Cerebellar nuclear complex (tissue), 1 donor: ENCODE measurements at places on chromosomes 3 and 15.

- DNase-seq: no peak
Observed at GRCh38 chr3:194808640-194809097, 123.0 kb downstream of the FAM43A start.

DNA sequence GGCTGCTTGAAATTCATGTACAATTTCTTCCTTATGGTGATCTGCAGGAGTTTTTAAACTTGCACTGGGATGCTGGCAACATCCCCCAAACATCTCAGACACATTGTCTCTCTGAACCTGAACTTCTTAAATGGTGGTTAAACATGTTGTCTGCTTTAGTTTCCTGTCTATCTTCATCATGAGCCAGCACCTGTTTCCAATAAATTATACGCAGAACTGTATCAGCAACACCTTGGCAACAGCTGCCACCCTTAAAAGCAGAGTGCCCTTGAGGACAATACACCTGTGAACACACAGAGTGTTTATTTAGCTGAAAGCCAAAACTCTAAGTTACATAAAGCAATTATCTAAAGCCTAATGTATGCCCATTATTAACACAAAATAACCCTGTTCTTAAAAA, 242.9 kb downstream of the WNT5A start:
- no peak for DNase-seq

DNA sequence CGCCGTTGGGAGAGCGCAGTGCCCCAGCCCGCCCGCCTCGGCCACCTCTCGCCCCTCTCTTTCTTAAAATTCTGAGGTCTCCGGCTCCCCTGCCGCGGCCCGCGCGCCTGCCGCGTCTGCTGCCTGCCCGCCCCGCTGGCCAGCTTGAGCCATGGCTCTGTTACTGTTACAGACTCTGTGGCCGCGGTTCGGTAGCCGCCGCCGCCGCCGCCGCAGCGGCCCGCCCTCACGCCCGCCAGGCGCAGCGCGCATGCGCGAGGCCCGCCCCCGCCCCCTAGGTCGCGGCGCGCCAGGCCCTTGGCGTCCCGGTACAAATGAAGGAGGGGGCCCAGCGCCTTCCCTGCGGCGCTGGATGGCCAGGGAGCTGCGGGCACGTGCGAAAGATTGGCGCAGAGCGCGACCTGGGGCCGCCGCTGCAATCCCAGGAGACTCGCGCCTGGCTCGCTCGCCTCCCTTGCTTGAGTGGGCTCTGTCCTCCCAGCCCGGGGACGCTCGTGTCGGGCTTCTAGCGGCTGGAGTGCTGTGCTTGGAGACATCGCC, at the start of gene ONECUT1:
Gene ONECUT1, minus strand, starts transcription at position 168 of the 540 bp plus-strand sequence. CDS start 452 bp downstream, outside the sequence.
- DNase-seq: no peak

DNA sequence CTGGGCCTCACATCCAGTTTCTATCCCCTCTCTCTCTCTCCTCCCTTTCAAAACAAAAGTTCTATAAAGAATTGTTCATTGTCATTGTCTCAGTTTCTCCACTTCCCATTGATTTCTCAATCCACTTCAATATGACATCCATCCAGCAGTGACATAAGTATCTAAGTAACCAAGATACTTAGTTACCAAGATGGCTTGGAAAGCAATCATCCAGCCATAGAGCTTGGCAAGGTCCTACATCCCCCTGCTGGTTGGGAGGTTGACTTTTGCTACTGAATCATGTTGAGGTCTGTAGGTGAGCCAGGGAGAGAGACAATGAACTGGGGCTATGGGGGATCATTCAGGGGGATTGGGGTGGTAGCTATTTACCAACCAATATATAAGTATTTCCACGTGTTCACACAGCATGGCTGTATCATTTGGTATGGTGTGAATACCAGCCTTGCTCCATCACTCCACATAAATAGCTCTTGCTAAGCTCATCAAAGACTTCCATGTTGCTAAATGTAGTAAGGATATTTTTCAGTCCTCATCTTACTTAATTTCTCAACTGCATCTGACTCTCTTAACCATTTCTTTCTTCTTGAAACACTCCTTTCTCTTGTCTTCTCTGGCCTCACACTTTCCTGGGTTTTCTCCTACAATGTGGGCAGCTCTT, 58.8 kb upstream of the NTRK3 start:
- DNase-seq: no peak

- no peak for DNase-seq
Observed at GRCh38 chr15:87954793-87955192, 301.7 kb downstream of the NTRK3 start.

GRCh38 chr3:25532431-25533162, 104.5 kb downstream of the RARB start:
- DNase-seq: no peak

GRCh38 chr3:194657439-194657838, 14.6 kb downstream of the LSG1 start:
- no peak for DNase-seq

- no peak for DNase-seq
Observed at GRCh38 chr15:37107071-37107743, 6.9 kb upstream of the MEIS2 start.

DNA sequence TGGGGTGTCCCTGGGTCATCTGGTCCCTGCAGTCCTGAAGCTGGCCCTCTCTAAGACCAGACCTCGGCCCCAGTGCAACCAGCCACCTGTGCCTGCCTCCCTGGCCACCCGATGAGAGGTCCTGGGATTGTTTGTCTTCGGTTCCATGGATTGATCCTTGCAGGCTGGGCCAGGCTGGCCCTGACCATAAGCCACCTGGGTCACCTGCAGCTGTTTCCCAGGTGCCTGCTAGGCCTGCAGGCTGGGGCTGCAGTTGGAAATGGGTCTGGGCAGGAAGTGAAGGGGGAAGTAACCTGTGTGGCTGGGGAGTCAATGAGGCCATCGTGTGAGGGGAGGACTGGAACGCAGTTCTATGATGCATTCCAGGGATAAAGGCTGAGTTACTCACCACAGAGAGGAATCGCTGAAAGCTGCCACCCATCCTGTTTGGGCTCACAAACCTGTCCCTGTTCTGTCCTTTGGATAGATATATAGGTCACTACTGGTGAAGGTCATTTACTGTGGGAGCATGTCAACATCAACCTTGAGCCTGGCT, 30.9 kb upstream of the VPS8 start:
- no peak for DNase-seq

DNA sequence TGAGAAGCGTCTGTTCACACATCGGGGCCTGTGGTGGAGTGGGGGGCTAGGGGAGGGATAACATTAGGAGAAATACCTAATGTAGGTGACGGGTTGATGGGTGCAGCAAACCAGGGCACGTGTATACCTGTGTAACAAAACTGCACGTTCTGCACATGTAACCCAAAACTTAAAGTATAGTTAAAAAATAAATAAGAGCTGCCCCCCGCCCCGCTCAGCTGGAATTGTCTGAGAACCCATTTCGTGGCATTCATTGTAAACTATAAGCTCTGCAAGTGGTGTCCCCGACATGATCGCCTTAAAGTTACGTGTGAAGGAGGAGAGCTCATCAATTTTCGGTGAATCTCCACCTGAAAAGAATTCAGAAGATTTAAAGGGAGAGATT, 7.3 kb upstream of the LIPH start:
- no peak for DNase-seq

- no peak for DNase-seq
Observed at GRCh38 chr3:57960174-57960505, 48.1 kb upstream of the FLNB start.

- no peak for DNase-seq
Observed at GRCh38 chr3:142279965-142280590, 54.7 kb upstream of the GK5 start.

GRCh38 chr3:126152458-126152857, 27.9 kb downstream of the ALDH1L1 start:
- no peak for DNase-seq

DNA sequence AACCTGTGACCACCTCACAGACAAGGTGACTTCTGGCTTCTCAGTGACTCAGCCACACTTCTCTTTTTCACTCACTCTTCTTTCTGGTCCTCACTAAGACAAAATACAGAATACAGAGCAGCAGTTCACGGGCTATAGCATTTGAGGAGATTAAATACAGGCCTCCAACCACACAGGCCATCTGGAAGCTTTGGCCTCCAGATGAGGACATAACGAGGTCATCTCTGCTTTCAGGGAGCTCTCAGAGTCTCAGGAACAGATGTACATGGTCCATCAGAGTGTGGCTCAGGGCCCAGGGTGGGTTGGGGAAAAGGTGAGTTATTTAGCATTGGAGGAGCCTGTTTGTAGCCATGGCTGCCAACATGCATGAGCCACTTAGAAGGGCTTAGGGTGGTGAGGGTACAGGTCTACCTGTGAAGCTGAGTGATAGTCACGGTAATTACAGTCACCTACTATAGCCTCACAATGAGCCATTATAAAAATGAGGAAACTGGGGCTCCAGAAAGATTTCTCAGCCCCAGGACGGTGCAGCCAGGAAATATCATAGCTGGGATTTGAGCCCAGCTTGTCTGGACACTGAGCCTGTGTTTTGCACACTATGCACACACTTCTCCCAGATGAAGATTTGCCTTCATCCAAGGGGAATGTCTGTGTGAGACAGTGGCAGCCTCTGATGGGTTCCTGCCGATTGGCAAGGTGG, 159.8 kb upstream of the CTDSPL start:
- no peak for DNase-seq

DNA sequence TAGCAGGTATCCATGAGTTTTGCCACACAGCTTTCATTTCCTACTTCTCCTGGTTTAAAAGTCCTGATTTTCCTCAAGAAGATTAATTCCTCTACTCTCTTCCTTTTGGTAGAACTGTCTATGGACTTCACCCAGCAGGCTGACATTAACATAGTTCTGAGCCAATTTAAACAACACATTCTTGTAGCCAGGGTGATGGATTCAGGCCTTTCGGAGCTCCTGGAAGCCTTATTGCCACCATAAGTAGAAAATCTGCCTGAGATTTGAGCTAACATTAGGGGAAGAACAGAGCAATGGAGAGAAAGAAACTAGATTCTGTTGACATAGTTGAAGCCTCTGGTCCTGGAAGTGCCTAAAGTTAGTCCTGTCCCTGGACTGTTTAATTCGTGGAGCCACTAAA, 449.8 kb downstream of the TAFA4 start:
- DNase-seq: no peak

DNA sequence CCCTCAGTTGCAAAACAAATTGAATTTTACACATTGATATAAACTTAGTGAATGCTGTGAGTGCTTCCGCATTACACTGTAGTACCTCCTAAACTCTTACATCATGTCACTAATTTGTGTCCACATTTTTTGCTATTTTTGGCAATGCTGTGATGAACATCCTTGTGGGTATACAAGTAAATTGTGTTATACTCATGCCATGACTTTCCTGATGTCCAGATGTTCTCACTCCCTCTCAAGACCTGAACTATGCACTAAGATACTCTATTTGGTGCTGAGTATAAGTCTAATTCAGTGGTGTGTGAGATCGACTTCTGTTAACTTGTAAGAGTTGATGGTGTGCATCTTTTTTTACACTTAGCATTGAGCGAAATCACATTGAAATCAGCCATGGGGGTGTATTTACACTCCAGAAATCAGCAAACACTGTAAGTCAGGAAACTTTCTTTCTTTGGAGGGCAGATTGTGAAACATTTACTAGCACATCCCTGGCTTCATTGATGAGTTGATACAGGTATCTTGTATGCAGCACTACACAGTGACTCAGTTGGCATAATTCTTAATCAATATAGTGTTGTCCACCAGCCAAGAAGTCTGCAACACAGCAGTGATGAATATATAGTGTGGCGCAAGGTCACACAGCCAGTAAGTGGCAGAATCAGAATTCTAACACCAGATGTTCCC, 228.1 kb upstream of the RORA start:
- no peak for DNase-seq

- DNase-seq: no peak
Observed at GRCh38 chr15:40932156-40932555, 3.0 kb downstream of the DLL4 start.

DNA sequence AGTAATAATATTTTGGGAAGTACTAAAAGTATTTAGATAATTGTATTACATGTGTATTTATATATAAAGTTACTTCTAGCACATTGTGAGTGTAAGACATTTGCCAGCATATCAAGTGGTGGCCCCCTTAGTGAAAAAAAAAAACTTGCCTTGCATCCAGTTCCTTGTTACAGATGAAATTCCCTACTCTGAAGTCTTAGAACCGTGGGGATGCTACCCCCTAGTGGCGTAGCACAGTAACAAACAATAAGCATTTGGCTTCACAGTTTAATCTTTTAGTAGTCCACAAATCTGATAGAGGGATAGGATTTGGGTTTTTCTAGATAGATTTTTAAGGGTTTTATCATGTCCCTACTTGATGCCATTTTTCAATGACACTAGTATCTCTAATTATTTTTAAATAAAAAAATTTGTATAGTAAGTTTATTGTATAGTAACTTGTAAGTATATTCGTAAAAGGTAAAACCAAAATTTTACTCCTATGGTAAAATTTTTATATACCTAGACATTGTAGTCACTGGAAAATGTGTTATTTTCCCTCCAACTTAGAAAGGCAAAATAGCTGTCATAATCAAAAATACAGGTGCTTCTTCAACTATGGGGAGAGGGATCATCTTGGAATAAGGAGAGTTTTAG, 14.3 kb downstream of the SMC4 start:
- peak; percentile 33 for DNase-seq

GRCh38 chr3:81723732-81724313, 37.6 kb downstream of the GBE1 start:
- no peak for DNase-seq

GRCh38 chr15:40253167-40253790, 14.4 kb downstream of the PAK6 start:
- DNase-seq: no peak

DNA sequence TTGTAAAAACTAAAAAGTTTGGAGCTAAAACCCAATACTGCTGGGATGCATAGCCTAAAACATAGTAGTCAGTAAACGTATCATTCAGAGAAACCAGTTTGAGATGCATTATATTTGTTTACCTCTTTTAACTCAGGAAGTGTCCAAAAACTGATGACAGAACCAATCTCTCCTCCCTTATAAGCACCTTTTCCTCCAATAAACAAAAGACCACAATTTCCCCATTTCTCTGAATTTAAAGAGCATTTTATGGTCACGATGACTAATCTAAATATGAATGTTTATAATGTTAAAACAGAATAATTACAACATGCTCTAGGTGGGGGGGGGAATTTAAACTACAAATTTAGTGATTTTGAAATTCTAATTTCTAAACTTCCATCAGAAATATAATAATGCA, 58.5 kb downstream of the CEP63 start:
- no peak for DNase-seq

DNA sequence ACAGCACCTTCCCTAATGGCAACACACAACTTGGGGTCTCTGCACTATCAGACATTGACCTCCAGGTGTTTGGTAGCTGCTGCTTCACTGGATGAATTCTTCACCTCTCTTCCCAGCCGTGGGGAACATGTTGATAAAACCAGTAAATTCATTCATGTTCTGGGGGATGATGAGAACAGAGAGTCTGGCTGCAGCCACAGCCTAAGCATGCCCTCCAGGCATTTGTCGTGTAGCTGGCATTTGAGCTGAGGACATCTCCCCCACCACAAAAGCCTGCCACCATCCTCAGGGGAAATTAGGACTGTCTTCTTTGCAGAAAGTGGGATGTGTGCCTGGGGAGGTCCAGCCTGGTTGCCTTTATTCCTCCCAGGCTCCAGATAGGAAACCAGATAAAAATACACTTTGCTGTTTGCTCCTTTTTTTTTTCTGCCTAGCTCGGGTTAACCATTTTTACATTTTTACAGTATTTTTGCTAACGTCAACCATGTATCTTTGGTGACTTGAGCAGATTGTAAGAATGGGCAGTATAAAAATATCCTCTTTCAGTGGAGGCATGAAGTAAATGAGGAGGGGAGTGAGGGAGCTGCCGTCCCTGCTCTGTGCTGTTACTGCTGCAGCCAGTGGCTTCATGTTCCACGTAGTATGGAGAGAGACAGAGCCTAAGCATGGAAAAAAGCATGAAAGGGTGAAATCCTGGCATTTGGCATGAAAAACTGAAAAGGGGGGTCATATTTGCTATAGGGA, 444.0 kb downstream of the EPHB1 start:
- no peak for DNase-seq

GRCh38 chr3:197519801-197520211, 36.0 kb downstream of the BDH1 start:
- no peak for DNase-seq
